Bronchial smooth muscle cell (primary cell): ENCODE measurements at places on chromosomes 2 and 18. TPM values are rescaled to one million over a fixed set of nuclear protein-coding genes. Genes with fewer than 3 reads are reported as not detected.

The RAB6C gene
- total RNA-seq = not detected in 2 replicates

The ALS2 gene
- 27.3 and 31.4 TPM in 2 replicates for total RNA-seq

The ERMN gene
- not detected in 2 replicates for total RNA-seq

The OTX1 gene
- under 0.01 and 0.32 TPM in 2 replicates for total RNA-seq

The PLEK gene
- total RNA-seq = not detected in 2 replicates

The EML6 gene
- total RNA-seq = 0.17 and 0.63 TPM in 2 replicates

The GLI2 gene
- total RNA-seq = 4.0 and 4.7 TPM in 2 replicates

The ATP6V1C2 gene
- not detected in 2 replicates for total RNA-seq

The ST3GAL5 gene
- 5.6 and 6.3 TPM in 2 replicates for total RNA-seq

The SOX11 gene
- total RNA-seq = not detected in 2 replicates

The CPLX4 gene
- total RNA-seq = not detected in 2 replicates

The SERPINB10 gene
- not detected in 2 replicates for total RNA-seq

The MGAT4A gene
- total RNA-seq = under 0.01 TPM in 1 of 2 replicates, not detected in the other

The MITD1 gene
- 34.0 and 35.0 TPM in 2 replicates for total RNA-seq

The ASAP2 gene
- 18.6 and 20.1 TPM in 2 replicates for total RNA-seq

The IRS1 gene
- 11.7 and 14.5 TPM in 2 replicates for total RNA-seq

The PROC gene
- not detected in 2 replicates for total RNA-seq

The TYMS gene
- 13.7 and 16.2 TPM in 2 replicates for total RNA-seq

The SERPINB12 gene
- not detected in 2 replicates for total RNA-seq

The TEX44 gene
- not detected in 2 replicates for total RNA-seq

The RSAD2 gene
- total RNA-seq = under 0.01 and 0.47 TPM in 2 replicates

The MROH2A gene
- total RNA-seq = under 0.01 TPM in 1 of 2 replicates, not detected in the other

The PTPRN gene
- 7.2 and 12.6 TPM in 2 replicates for total RNA-seq

The TCF23 gene
- total RNA-seq = not detected in 2 replicates

The SERPINB5 gene
- 0.16 and 0.34 TPM in 2 replicates for total RNA-seq

The LNPK gene
- 16.7 and 17.3 TPM in 2 replicates for total RNA-seq

The ANKZF1 gene
- total RNA-seq = 18.0 and 20.5 TPM in 2 replicates

The FBXO41 gene
- 0.60 and 0.95 TPM in 2 replicates for total RNA-seq

The TTC39C gene
- total RNA-seq = 13.4 and 28.2 TPM in 2 replicates

The IL36B gene
- total RNA-seq = not detected in 2 replicates

The TAF1B gene
- 18.3 and 22.8 TPM in 2 replicates for total RNA-seq

The DUSP19 gene
- 3.0 and 4.1 TPM in 2 replicates for total RNA-seq

The LONRF2 gene
- under 0.01 TPM in 2 replicates for total RNA-seq

The NYAP2 gene
- not detected in 2 replicates for total RNA-seq

The ZNF385B gene
- total RNA-seq = under 0.01 TPM in 1 of 2 replicates, not detected in the other

The ACP1 gene
- 82.3 and 103 TPM in 2 replicates for total RNA-seq

The FEV gene
- total RNA-seq = not detected in 2 replicates

The RBM45 gene
- total RNA-seq = 24.3 and 27.4 TPM in 2 replicates

The GCG gene
- total RNA-seq = not detected in 2 replicates

The GBX2 gene
- total RNA-seq = not detected in 2 replicates

The ID2 gene
- 246 and 257 TPM in 2 replicates for total RNA-seq

The CRACDL gene
- not detected in 2 replicates for total RNA-seq

The CPO gene
- 0.16 and 0.17 TPM in 2 replicates for total RNA-seq

The BOLL gene
- not detected in 2 replicates for total RNA-seq

The FOXD4L1 gene
- total RNA-seq = under 0.01 TPM in 1 of 2 replicates, not detected in the other

The SERPINB8 gene
- 5.8 and 8.8 TPM in 2 replicates for total RNA-seq

The GCA gene
- 0.95 and 1.7 TPM in 2 replicates for total RNA-seq

The ELOA2 gene
- total RNA-seq = under 0.01 TPM in 1 of 2 replicates, not detected in the other

The GPBAR1 gene
- total RNA-seq = not detected in 2 replicates

The ANKRD30BL gene
- total RNA-seq = not detected in 2 replicates

The SLC23A3 gene
- total RNA-seq = 0.63 and 2.5 TPM in 2 replicates

The PPP1R1C gene
- total RNA-seq = 0.47 TPM in 1 of 2 replicates, not detected in the other

The CCDC85A gene
- total RNA-seq = 0.32 TPM in 1 of 2 replicates, not detected in the other

The GPR35 gene
- 0.32 and 0.52 TPM in 2 replicates for total RNA-seq

The INSIG2 gene
- 4.1 and 6.5 TPM in 2 replicates for total RNA-seq
